Lung (tissue), 17 donors: ENCODE measurements at places on chromosomes 2 and 18. TPM values are rescaled to one million over a fixed set of nuclear protein-coding genes. Genes with fewer than 3 reads are reported as not detected.

GRCh38 chr18:55286257-55286825 lies 301.7 kb downstream of the TCF4 start:
- H3K27ac ChIP-seq = no peak overlapping the region
- H3K4me1 ChIP-seq = no peaks in the 10 kb centered on the region
- no peaks in the 10 kb centered on the region for H3K36me3 ChIP-seq
- no peak overlapping the region for H3K4me3 ChIP-seq
- no peaks in the 10 kb centered on the region for H3K27me3 ChIP-seq
- DNase-seq = no peak

The STAMBP gene
- polyA plus RNA-seq = 23.6 TPM

The MAPRE3 gene
- 41.9 TPM for polyA plus RNA-seq

GRCh38 chr2:170587922-170588321 lies 127.2 kb upstream of the SP5 start:
- H3K36me3 ChIP-seq = no peaks in the 10 kb centered on the region
- no peaks in the 10 kb centered on the region for H3K27me3 ChIP-seq
- H3K4me3 ChIP-seq = no peak overlapping the region
- no peak for DNase-seq
- H3K4me1 ChIP-seq = peaks cover 19% of the 10 kb centered on the region
- H3K27ac ChIP-seq = no peak overlapping the region

The GCG gene
- polyA plus RNA-seq = 0.14 TPM

The MEIS1 gene
- 21.5 TPM for polyA plus RNA-seq

GRCh38 chr2:205930209-205930608 lies 155.8 kb downstream of the INO80D start:
- H3K4me3 ChIP-seq = no peak overlapping the region
- peak; percentile 61 for DNase-seq
- H3K4me1 ChIP-seq = no peaks in the 10 kb centered on the region
- peaks cover 5% of the 10 kb centered on the region for H3K27me3 ChIP-seq
- H3K36me3 ChIP-seq = no peaks in the 10 kb centered on the region
- no peak overlapping the region for H3K27ac ChIP-seq

DNA sequence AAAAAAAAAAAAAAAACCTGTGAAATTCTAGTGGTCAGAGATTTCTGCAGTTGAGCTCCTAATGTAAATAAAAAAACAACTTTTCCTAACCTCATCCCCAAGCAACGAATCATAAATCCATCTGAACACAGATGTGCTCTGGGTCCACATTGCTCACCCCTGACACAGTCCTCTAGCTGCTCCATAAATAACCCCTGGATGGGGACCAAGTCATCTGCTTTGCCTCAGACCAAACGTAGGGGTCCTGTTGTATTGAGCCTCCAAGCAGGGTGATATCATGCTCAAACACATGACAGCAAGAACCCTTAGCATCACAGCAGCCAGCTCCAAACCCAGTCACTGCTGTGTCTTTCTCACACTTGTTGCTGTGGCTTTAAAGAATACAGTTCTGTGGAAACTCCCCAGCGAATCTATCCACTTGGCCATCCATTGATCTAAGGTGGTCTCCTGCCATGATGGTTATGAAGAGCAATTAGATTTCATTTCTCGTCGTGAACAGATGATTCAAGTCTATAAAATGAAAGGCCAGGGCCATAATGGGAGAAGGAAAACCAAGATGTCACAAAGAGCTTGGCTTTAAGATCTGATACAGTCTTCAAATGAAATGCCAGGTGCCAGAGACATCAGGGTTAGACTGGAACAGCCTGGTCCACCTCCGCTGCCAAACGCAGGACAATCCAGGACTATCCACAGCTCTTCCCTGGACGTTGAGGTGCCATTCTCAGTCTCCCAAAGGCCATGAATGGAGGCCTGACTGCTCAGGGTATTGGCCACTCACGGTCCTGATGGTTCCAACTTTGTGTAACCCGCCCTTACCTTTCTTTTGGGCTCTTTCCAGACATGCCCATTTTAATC lies 39.0 kb downstream of the TBC1D8 start:
- H3K4me1 ChIP-seq = peaks cover 33% of the 10 kb centered on the region
- H3K4me3 ChIP-seq = no peak overlapping the region
- H3K27me3 ChIP-seq = no peaks in the 10 kb centered on the region

DNA sequence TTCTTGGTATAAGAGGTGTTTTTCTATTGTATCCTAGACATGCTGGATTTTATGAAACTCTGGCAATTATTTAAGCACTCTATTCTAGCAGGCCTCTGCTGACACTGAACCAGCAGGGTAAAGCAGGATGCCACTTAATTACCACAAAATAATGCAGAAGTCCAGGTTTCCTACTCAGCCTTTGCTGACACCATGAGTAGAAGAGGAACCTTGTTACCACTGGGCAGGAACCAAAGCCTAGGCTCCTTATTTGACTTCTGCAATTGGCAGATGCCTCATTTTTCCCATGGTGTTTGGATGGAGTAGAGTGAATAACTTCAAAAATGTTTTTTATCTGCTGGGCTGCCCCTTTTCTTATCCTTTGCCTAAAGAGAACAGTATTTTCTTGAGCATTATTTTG lies 60.8 kb downstream of the THNSL2 start:
- no peak overlapping the region for H3K27ac ChIP-seq
- no peak overlapping the region for H3K4me3 ChIP-seq
- no peaks in the 10 kb centered on the region for H3K27me3 ChIP-seq
- H3K36me3 ChIP-seq = no peaks in the 10 kb centered on the region

DNA sequence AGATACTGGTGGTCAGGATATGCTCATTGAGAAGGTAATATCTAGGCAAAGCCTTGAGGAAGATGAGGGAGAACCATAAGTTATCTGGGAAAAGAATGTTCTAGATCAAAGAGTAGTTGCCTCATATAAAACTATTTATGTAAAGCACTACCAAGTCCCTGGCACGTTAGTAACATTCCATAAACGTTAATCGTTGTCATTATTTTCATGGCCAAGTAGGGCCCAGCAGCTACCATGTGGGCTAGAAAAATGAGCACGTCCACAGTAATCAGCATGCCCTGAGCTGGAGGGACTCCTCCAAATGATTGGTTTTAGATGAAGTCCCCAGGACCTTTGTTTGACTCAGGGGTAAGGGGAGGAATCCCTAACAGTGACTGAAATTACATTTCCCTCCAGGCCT lies 32.7 kb upstream of the AFTPH start:
- no peak overlapping the region for H3K27ac ChIP-seq
- H3K27me3 ChIP-seq = no peaks in the 10 kb centered on the region
- peaks cover 7% of the 10 kb centered on the region for H3K4me1 ChIP-seq
- no peak for DNase-seq
- H3K36me3 ChIP-seq = no peaks in the 10 kb centered on the region

DNA sequence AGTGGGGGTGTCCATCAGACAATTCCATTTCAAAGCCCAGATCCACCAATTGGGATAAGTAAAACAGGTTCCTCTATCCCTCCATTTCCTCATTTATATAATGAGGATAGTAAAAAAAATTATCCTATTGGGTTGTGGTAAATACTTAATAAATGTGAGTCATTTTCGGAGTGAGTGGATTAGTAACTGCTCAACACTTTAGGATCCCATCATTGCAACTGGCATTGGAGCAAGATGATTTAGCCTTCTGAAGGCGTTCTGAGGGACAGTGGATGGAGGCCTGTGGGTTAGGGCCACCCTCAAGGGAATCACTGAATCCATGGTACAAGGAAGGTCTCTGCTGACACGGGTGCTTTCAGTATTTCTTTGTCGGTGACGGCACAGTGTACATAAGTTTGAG lies 108.6 kb upstream of the FZD7 start:
- no peak overlapping the region for H3K27ac ChIP-seq
- no peak overlapping the region for H3K4me3 ChIP-seq
- no peaks in the 10 kb centered on the region for H3K27me3 ChIP-seq

The REG3G gene
- 0.13 TPM for polyA plus RNA-seq

DNA sequence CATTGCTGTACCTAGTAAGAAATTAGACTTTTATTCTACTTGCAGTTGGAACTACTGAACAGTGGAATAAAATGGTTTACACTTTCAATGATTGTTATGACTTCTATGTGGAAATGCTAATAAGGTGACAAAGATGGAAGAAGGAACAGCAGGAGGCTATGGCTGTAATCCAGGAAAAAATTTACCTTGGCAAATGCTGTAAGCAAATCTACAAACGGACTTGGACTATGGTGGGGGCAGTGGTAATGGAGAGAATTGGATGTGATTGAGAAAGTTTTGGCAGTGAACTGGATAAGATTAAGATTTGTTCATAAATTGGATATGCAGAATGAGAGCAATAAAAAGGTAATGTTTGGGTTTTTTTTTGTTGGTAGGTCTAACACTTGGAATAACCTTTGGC lies 111.0 kb upstream of the ERBB4 start:
- no peaks in the 10 kb centered on the region for H3K4me1 ChIP-seq
- no peak overlapping the region for H3K27ac ChIP-seq
- H3K36me3 ChIP-seq = no peaks in the 10 kb centered on the region
- DNase-seq = no peak
- H3K27me3 ChIP-seq = no peaks in the 10 kb centered on the region

- peaks cover 7% of the 10 kb centered on the region for H3K4me1 ChIP-seq
These were observed 47.8 kb downstream of the CDCA7 start for GRCh38 chr2:173402405-173402974.

GRCh38 chr2:38106405-38107094 lies 30.6 kb upstream of the CYP1B1 start:
- no peak overlapping the region for H3K4me3 ChIP-seq
- no peaks in the 10 kb centered on the region for H3K36me3 ChIP-seq
- H3K4me1 ChIP-seq = peaks cover 11% of the 10 kb centered on the region
- no peaks in the 10 kb centered on the region for H3K27me3 ChIP-seq
- no peak for DNase-seq
- H3K27ac ChIP-seq = peak overlapping the region; percentile 96

The POTEJ gene
- not detected for polyA plus RNA-seq

The GAL3ST2 gene
- not detected for polyA plus RNA-seq

The FBXO41 gene
- 0.93 TPM for polyA plus RNA-seq

DNA sequence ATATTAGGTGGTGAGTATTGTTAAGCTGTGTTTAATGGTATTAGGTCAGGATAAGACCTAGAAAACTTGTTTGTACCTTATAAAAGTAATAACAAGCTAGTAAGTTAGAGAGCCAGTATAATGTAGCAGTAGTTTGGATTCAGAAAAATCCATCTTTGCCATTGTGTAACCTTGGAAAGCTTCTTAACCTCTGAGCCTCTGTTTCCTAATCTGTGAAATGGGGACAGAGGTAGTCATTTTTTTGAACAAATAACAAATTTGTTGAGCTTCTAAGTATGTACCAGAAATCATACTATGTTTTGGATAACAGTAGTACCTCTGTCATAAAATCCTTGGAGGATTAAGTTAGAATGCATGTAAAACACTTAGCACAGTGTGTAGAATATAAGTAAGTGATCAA lies 12.5 kb downstream of the GLS start:
- peaks cover 3% of the 10 kb centered on the region for H3K36me3 ChIP-seq
- H3K4me3 ChIP-seq = no peak overlapping the region
- peaks cover 3% of the 10 kb centered on the region for H3K4me1 ChIP-seq
- DNase-seq = no peak
- no peaks in the 10 kb centered on the region for H3K27me3 ChIP-seq

GRCh38 chr2:38215993-38216392 lies 140.0 kb upstream of the CYP1B1 start:
- no peaks in the 10 kb centered on the region for H3K36me3 ChIP-seq
- no peaks in the 10 kb centered on the region for H3K4me1 ChIP-seq
- no peak for DNase-seq
- H3K27me3 ChIP-seq = no peaks in the 10 kb centered on the region
- H3K27ac ChIP-seq = no peak overlapping the region

GRCh38 chr2:170986566-170987258 lies 57.7 kb downstream of the GORASP2 start:
- H3K36me3 ChIP-seq = no peaks in the 10 kb centered on the region
- no peaks in the 10 kb centered on the region for H3K27me3 ChIP-seq
- H3K27ac ChIP-seq = no peak overlapping the region
- H3K4me3 ChIP-seq = no peak overlapping the region
- no peaks in the 10 kb centered on the region for H3K4me1 ChIP-seq

DNA sequence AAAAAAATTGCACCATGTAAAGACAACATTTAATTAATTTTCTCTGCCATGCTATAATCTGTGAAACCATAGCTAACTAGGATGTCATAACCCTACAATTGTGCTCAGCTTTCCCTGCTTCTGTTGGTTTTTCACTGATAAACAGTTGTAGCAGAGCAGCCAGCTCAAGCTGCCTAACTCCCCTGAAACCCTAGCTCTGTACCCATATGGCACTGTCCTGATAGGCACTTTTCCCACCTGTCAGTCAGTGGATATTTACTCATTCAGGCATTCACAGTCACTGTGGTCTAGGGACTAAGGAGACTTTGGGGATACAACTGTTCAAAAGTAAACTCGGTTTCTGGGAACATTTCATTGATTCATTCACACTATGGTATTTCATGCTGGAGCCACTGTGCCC lies 407.0 kb downstream of the DSEL start:
- H3K36me3 ChIP-seq = no peaks in the 10 kb centered on the region
- H3K27ac ChIP-seq = no peak overlapping the region
- peaks cover 3% of the 10 kb centered on the region for H3K4me1 ChIP-seq
- no peaks in the 10 kb centered on the region for H3K27me3 ChIP-seq
- H3K4me3 ChIP-seq = no peak overlapping the region

GRCh38 chr2:201084863-201085262 lies 13.1 kb downstream of the NDUFB3 start:
- H3K4me1 ChIP-seq = no peaks in the 10 kb centered on the region
- H3K36me3 ChIP-seq = peaks cover 3% of the 10 kb centered on the region
- DNase-seq = no peak
- no peak overlapping the region for H3K4me3 ChIP-seq

DNA sequence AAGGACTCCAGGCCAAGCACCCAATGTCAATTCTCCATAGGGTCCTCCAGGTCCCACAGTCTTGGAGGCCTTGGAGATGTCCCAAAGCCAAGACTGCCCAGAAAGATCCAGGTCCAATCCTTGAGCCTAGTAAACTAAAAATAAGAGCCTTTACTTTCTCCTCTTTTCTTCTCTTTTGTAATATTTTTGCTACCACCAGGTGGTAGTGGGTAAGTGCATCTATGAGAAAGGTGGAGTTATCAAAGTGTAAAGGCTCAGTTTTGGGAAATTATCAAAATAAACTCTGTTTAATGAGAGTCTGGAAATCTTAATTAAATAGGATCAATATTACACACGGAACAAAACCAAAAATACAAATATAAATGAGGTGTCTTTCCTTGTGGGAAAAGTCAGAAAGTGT lies 276.4 kb downstream of the ALK start:
- H3K4me3 ChIP-seq = no peak overlapping the region
- H3K36me3 ChIP-seq = no peaks in the 10 kb centered on the region
- no peak overlapping the region for H3K27ac ChIP-seq
- DNase-seq = no peak

The TPRKB gene
- 33.3 TPM for polyA plus RNA-seq

The HOXD3 gene
- 0.18 TPM for polyA plus RNA-seq

DNA sequence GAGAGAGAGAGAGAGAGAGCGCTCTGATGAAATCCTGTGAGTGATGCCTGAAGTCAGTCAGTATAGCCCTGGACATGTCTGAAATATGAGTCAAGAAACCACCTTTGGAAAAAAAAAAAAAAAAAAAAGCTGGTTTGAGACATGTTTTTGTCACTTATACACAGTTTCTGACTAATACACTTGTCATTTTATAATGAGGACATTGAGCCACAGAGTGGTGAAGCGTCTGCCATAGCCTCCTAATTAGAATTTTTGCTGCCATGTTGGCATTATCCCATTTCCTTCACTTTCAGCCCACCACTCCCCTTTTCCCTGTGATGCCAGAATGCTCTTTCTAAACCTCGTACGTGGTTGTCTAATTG lies 15.7 kb upstream of the MYO3B start:
- no peak for DNase-seq
- H3K4me1 ChIP-seq = no peaks in the 10 kb centered on the region
- no peaks in the 10 kb centered on the region for H3K27me3 ChIP-seq
- H3K4me3 ChIP-seq = no peak overlapping the region

GRCh38 chr2:128794285-128794684 lies 475.6 kb upstream of the HS6ST1 start:
- H3K4me1 ChIP-seq = no peaks in the 10 kb centered on the region
- no peaks in the 10 kb centered on the region for H3K27me3 ChIP-seq
- no peak for DNase-seq
- no peak overlapping the region for H3K27ac ChIP-seq
- H3K36me3 ChIP-seq = no peaks in the 10 kb centered on the region

The GPAT2 gene
- polyA plus RNA-seq = 6.2 TPM
